Activated T-cell treated with anti-CD3 and anti-CD28 coated beads for 24 hours (primary cell): ENCODE measurements at places on chromosomes 16 and 17.
A peak's percentile ranks its signal among the peaks of the same experiment; 100 is the strongest.

DNA sequence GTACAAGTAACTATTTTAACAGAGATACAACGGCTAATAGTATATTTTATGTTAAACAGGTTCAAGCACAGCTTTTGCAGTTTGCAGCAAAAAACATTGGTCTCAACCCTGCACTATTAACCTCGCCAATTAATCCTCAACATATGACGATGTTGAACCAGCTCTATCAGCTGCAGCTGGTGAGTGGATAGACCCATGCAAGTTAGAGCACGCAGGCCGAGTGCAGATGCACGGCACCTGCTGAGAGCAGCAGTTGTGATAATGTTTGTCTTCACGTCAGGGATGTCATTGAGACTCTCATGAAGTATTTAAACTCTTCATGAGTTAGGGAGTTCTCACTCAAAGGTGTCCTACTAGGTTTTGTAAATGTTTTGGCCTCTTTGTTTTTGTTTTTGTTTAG is 45.6 kb downstream of the TMC6 start:
- DNase-seq = no peak

- DNase-seq = no peak
Measured at GRCh38 chr16:72125635-72126428, 32.2 kb downstream of the DHX38 start.

DNA sequence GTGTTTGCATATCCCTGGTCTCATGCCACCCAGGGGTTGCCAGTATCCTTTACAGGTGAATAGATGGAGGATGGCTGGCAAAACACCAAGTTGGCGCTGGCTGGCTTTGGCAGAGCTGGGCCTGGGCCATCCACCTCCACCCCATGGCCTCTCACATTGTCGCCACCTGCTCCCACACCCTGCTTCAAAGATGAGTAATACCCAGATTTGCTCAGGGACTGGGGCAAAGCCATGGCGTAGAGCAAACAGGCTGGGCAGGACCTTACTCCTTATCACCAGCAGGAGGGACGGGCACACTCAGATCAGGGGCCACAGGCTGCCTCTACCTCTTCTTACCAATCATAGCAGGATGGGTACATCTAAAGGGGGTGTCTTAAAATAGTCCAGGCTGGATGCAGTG is 24.3 kb downstream of the PLA2G10 start:
- no peak for DNase-seq

GRCh38 chr17:3919123-3919624 is 2.9 kb upstream of the P2RX1 start:
- no peak for DNase-seq

DNA sequence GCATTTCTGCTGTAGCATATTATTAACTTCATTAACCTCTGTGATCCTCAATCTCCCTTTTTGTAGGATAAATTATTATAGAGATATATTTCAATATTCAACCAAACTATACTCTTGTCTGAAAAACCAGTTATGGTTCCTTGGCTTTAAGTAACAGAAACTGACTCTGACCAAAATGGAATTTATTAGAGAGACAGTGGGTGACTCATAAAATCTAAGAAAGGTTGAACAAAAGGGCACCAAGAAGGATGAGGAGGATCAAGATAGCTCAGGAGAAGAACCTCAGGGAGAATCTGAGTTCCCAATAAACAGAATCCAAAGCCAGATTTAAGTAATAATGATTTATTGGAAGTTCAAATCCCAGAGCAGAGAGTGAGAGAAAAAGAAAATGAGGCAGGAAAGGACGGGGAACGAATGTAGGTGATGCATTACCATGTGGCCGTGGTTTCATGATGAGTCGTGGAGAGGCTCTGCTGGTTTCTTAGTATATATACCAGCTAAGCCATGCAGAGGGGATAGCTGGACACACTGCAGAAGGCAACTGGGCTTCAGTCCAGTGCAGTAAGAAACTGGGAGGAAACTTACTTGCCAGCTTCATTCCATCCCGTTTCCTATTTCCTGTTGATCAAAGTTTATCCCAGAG is 151.5 kb upstream of the GOT2 start:
- DNase-seq = no peak

- no peak for DNase-seq
Measured at GRCh38 chr16:72066747-72067146, 3.7 kb downstream of the HPR start.

DNA sequence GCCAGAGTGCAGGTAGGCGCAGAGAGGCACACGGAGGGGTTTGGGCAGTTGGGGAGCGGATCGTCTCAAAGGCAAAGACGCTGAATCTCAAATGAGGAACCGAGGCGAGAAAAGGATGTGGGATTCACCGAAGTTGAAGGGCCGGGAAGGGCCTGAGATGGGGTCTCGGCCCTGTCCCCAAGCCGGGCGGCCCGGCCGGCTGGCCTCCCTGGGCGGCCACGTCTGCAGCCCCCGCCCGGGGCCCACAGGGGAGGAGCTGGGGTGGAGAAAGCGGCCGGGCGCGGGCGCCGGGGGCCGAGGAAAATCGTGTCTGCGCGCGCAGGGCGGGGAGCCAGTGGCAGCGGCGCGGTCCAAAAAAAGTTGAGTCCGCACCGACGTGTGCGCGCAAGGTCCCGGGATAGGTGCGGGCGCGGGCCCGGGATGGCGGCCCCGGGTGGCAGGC is 458 bp downstream of the SLC12A4 start:
- DNase-seq = no peak

GRCh38 chr16:59058250-59058649 is 324.1 kb upstream of the GOT2 start:
- DNase-seq = no peak

GRCh38 chr17:38349097-38349730 is 2.4 kb upstream of the SOCS7 start:
- DNase-seq = peak; percentile 81

DNA sequence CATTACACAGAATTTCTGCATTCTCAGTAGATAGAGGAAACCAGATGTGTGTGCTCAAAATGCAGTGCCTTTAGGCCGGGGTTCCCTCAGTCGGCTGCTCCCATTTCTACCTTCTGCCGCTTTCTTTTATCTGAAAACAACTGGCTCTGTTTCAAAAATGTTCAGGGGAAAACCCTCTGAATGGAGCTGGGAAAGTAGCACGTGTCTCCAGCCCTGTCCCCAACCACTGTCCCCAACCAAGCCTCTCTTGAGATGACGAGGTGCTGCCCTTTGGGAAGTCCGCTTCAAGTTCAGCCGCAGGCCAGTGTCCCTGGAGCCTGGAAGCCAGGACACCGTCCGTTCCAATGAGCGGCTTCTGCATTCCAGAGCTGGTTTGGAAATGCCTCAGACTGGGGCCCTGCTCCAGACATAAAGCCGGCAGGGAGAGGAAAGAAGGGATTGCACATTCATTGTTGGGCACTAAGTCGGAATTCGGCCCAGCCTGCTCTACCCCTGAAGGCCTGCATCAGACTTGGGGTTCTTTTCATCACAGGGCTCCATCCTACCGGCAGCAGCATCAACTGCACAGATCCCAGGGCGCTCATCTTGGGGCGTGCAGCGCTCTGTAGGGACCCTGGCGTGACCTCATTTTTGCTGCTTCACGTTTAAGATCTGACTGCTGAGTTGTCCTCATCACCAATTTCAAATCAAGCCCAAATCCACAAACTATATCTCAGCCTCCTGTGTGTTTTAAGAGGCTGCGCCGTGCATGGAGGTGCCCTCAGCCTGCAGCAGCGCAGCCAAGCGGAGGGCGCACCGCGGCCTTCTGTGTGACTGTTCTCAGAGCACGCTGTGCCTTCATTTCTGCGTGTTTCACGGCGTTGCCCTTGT is 111.3 kb downstream of the BANP start:
- DNase-seq = no peak

GRCh38 chr16:1723450-1724147 is 17.6 kb downstream of the MAPK8IP3 start:
- DNase-seq = peak; percentile 15

GRCh38 chr17:45719335-45720071 is 64.6 kb upstream of the CRHR1 start:
- DNase-seq = no peak

DNA sequence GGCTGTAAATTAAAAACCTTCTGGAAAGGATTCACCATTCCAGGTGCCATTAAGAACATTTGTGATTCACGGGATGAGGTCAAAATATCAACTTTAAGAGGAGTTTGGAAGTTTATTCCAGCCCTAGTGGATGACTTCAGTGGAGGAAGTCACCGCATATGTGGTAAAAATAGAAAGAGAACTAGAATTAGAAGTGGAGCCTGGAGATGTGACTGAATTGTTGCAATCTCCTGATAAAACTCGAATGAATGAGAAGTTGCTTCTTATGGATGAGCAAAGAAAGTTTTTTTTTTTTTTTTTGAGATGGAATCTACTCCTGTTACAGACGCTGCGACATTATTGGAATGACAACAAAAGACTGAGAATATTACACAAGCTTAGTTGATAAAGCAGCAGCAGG is 26.7 kb downstream of the CCL4 start:
- no peak for DNase-seq

- DNase-seq = peak; percentile 44
Measured at GRCh38 chr16:75288596-75289120, 37.2 kb upstream of the BCAR1 start.

- DNase-seq = no peak
Measured at GRCh38 chr16:31880322-31880979, 6.8 kb downstream of the ZNF267 start.

DNA sequence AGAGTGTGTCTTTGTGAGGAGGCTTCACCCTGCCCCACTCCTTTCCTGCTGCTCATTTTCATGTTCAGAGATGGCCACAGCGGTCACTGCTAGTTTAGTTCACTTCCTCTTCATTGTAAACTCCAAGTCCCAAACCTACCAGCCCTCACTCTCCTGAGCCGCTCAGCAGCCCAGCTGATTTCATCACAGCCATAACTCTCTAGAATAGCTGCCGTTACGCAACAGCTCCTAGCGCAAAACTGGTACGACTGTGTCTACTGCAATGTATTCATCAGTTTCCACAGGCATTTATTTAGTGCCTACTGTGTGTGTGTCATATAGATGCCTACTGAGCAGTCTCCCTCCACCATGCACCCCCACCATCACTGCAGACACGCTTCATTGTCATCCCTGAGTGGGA is 233.5 kb upstream of the RPL38 start:
- DNase-seq = no peak

GRCh38 chr17:66364990-66365490 is 62.6 kb downstream of the PRKCA start:
- no peak for DNase-seq

DNA sequence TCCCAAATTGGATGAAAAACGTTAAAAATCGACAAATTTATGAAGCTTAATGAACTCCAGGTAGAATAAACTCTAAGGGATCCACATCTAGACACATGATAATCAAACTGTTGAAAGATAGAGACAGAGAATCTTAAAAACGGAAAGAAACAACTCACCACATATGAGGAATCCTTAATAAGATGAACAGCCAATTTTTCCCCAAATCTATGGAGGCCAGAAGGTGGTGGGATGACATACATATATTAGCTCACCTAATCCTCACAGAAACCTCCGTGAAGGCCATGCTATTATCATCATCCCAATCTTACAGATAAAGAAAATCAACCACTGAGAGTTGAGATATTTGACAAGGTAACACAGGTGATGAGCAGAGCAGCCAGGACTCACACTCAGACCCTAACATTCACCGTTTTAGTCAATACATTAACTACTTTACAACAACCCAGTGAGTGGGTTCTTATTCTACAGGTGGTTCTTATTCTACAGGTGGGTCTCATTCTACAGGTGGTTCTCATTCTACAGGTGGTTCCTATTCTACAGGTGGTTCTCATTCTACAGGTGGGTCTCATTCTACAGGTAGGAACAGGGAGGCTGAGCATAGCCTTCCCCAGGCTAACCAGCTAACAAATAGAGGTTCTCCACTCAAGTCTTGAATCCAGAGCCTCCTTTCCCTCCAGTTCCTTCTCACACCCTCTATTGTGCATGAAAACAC is 4.8 kb downstream of the CACNG1 start:
- DNase-seq = no peak

GRCh38 chr17:66533572-66533971 is 231.2 kb downstream of the PRKCA start:
- DNase-seq = no peak

DNA sequence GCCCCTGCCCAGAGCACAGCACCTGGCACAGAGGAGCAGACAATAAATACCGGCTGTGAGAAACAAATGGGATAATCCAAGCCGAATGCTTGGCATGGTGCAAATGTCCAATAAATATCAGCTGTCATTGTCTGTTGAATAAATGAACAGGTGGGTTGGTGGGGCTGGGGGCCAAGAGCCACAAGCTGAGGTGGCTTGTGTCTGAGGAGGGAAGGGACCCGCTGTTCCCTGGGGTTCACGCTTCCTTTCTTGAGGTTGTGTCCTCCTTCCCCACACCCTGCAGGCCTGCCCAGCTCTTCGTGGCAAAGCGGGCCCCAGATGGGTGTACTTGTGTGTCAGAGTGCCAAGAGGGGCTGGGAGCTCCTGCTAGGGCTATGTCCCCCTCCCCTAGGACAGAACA is 38.6 kb downstream of the ARHGAP27 start:
- no peak for DNase-seq

- DNase-seq = no peak
Measured at GRCh38 chr16:48950184-48950583, 331.5 kb downstream of the CBLN1 start.

DNA sequence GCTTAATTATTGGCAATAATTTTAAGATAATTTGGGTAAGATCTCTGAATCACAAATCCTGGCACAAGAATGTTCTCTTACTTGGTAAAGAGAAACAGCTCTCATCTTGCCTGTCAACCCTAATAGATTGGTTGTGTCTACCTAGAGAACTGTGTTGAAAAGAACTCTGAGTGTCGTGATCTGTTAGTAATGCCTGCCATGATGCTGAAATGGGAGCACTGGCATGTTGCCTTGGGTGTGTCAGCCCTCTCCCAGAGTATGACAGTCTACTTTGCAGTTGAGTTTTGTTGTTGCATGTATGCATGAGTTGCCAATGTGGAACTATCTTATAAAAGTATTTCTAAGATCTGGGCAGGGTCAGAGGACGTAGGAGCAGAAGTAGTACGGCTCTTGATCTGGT is 221.4 kb downstream of the MAF start:
- DNase-seq = no peak

DNA sequence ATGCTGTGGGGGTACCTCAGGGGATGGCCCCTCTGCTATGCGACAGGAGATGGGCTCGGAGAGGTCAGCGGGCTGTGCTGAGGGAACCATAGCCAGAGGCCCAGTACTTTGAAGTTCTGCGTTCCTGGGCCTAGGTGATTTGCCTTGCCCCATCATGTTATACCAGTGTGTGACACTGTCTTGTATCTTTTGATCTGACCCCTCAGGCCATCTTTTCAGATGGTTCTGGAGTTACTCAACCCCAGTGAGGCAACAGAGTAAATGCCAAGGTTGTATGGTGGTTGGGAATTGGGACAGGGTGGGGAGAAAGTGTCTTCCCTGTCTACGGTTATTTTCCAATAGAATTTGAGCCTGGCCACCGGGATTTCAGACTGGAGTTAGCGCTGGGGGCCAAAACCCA is 8.5 kb downstream of the MSI2 start:
- no peak for DNase-seq

DNA sequence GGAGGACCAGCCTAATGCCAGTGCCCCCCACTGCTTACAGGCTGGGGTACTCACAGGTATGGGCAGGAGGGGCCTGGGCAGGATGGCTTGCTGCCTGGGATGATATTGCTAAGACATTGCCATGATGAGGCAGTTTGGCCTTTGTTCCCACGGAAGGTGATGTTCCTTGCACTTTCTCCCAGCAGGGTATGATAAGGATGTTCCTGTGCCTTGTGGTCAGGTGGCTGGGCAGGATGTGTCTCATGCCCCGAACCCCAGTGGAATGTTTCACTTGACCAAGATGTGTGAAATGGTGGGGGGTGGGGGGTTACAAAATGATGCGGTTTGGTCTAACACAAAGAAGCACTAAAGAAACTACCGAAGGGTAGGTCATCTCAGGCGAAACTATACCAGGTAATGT is 337.8 kb upstream of the ZFHX3 start:
- no peak for DNase-seq
